ENCODE measurements at places on chromosomes 3 and 15. TPM values are rescaled to one million over a fixed set of nuclear protein-coding genes. Genes with fewer than 3 reads are reported as not detected.

- H3K27ac ChIP-seq = no peak overlapping the region
- H3K4me1 ChIP-seq = peaks cover 17% of the 10 kb centered on the region
- no peak overlapping the region for H3K4me3 ChIP-seq
- no peaks in the 10 kb centered on the region for H3K27me3 ChIP-seq
- DNase-seq = no peak
- H3K36me3 ChIP-seq = no peaks in the 10 kb centered on the region
Measured at GRCh38 chr3:42680271-42680670, 5.1 kb upstream of the KLHL40 start.

- H3K27me3 ChIP-seq = no peaks in the 10 kb centered on the region
- DNase-seq = no peak
- H3K4me1 ChIP-seq = no peaks in the 10 kb centered on the region
- peak overlapping the region; percentile 15 for H3K27ac ChIP-seq
- H3K36me3 ChIP-seq = no peaks in the 10 kb centered on the region
Measured at GRCh38 chr3:13078163-13078905, 5.1 kb upstream of the IQSEC1 start.

DNA sequence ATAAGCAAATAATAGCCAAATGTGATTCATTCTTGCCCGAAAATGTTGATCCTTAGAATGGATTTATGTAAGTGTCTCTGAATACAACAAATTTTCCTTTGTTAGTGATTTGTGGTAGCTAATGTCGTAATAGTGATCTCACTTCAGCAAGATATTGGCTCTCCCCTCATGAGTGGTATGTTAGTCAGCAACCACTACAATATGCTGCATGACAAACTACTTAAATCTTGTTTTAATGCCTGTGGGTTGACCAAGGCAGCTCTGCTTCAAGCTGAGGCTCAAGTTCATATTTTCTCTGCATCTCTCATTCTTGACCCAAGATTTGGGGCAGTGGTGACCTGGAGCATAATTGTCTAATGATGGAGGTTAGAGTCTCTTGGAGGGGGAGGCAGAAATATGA, 49.8 kb upstream of the GALNT15 start:
- H3K36me3 ChIP-seq = no peaks in the 10 kb centered on the region
- no peak overlapping the region for H3K27ac ChIP-seq
- no peaks in the 10 kb centered on the region for H3K4me1 ChIP-seq
- H3K27me3 ChIP-seq = no peaks in the 10 kb centered on the region
- DNase-seq = no peak
- H3K4me3 ChIP-seq = no peak overlapping the region

DNA sequence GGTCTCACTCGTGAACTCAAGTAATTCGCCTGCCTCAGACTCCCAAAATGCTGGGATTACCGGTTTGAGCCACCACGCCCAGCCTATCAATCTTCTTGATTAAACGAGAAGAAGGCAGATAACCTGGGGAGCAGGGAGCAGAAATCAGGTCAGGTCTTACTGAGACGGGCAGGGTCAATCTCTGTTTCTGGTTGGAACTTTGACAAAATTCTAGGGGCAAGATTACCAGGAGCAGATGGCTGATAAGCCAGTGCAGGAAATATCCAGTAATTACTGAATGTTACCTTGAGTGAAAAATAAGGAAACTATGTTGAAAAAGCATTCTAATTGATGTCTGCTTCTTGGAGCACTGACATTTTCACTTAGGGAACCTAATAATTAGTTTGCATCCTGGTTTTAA, 24.4 kb upstream of the GOLM2 start:
- no peaks in the 10 kb centered on the region for H3K4me1 ChIP-seq
- no peaks in the 10 kb centered on the region for H3K27me3 ChIP-seq
- H3K27ac ChIP-seq = no peak overlapping the region
- no peak overlapping the region for H3K4me3 ChIP-seq

DNA sequence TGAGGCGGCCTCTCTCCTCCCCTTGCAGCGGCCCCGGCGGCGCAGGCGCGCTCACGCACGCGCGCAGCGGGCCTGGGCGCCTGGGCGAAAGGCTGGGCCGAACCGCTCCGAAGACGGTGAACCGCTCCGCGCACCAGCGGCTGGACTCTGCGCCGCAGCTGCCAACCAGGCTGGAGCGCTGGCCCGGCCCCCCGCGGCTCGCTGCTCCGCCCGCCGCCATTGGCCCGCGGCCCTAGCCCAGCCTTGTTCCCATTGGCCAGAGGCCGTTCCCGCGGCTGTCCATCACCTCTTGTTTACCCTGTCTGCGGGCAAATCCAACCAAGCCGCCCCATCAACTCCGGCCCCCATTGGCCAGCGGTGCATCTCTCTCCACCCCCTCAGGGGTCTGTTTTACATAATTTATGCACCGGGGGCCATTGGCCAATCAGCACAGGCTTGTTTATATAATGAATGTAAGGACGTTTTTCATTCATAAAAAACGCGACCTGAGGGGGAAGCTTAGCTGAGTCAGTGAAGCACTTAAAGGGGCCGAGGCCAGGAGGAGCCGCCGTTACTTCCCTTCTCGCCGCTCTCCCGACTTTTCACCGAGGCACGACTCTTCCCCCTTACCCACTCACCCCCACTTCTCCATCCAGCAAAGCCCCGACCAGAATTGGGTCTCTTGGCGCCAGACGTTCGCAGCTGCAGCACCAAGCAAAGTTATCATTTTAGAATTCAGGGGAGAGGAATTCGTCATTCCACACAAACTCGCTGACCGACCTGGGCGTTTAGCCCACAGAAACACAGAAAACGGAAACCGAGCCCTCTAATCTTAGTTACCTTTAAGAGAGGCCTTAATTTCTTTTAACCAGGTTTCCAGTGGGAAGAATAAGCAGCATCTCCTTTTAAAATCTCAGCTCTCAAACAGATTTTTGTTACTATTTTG, at the start of gene ETV5:
TSS of gene ETV5 (minus strand) at position 149 of the 925 bp plus-strand sequence. CDS start 3,221 bp downstream, outside the sequence.
- H3K27ac ChIP-seq = peak within 1 kb of the TSS; percentile 90
- no peaks in the 10 kb centered on the region for H3K27me3 ChIP-seq
- peak; percentile 100 for DNase-seq
- H3K4me1 ChIP-seq = peaks cover 23% of the 10 kb centered on the region
- no peaks in the 10 kb centered on the region for H3K36me3 ChIP-seq
- H3K4me3 ChIP-seq = peak within 1 kb of the TSS; percentile 82

GRCh38 chr15:78390826-78391225, 47.2 kb upstream of the IREB2 start:
- DNase-seq = no peak
- no peak overlapping the region for H3K4me3 ChIP-seq
- H3K27ac ChIP-seq = no peak overlapping the region
- H3K27me3 ChIP-seq = no peaks in the 10 kb centered on the region
- H3K4me1 ChIP-seq = no peaks in the 10 kb centered on the region

- peaks cover 42% of the 10 kb centered on the region for H3K4me1 ChIP-seq
- no peak overlapping the region for H3K4me3 ChIP-seq
- DNase-seq = peak; percentile 63
- peak overlapping the region; percentile 95 for H3K27ac ChIP-seq
Measured at GRCh38 chr3:49279376-49279775, 2.3 kb upstream of the C3orf62 start.

SCN5A gene
- 102 TPM for total RNA-seq

DNA sequence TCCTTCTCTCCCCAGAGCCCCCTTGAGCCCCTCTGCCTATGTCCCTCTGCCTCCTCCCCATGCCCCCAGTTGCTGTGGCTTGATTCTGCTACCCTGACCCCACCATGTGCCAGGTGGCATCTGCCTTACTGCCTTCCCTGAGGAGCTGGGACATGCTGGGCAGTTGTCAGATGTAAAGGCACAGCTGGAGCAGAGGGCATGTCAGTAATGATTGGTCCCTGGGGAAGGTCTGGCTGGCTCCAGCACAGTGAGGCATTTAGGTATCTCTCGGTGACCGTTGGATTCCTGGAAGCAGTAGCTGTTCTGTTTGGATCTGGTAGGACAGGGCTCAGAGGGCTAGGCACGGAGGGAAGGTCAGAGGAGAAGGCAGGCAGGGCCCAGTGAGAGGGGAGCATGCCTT, 3.5 kb upstream of the PPCDC start:
- no peak overlapping the region for H3K4me3 ChIP-seq
- H3K27me3 ChIP-seq = no peaks in the 10 kb centered on the region
- H3K36me3 ChIP-seq = no peaks in the 10 kb centered on the region

DNA sequence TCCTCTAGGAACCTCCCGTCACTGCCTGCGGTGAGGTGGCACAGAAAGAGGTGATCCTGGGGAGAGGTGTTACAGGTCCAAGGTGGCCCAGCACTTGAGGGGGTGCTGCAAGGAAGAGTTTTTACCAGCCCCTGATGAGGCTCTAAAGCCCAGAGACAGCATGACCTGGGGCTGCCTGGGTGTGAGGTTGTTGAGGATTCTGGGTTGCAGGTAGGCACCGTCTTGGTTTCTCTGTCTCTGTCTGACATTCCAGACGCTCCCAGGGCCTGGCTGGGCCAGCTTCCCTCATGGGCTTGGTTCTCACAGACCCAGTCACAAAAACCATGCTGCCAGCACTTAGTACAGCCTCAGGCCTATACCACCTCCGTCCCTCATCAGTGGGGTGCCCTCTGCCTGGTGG, 31.1 kb downstream of the DNAJB8 start:
- DNase-seq = no peak
- H3K4me1 ChIP-seq = no peaks in the 10 kb centered on the region
- H3K4me3 ChIP-seq = no peak overlapping the region
- H3K27ac ChIP-seq = no peak overlapping the region
- no peaks in the 10 kb centered on the region for H3K36me3 ChIP-seq
- no peaks in the 10 kb centered on the region for H3K27me3 ChIP-seq

SLC12A8 gene
- total RNA-seq = 1.9 TPM

GRCh38 chr3:49024449-49024848, 2.5 kb downstream of the NDUFAF3 start:
- H3K4me3 ChIP-seq = no peak overlapping the region
- H3K27ac ChIP-seq = no peak overlapping the region
- no peak for DNase-seq
- no peaks in the 10 kb centered on the region for H3K27me3 ChIP-seq
- H3K36me3 ChIP-seq = peaks cover 41% of the 10 kb centered on the region

- no peaks in the 10 kb centered on the region for H3K27me3 ChIP-seq
- H3K27ac ChIP-seq = no peak overlapping the region
- H3K4me3 ChIP-seq = no peak overlapping the region
- no peaks in the 10 kb centered on the region for H3K36me3 ChIP-seq
Measured at GRCh38 chr15:26232691-26233090, 369.6 kb upstream of the ATP10A start.

- H3K27ac ChIP-seq = no peak overlapping the region
- H3K27me3 ChIP-seq = no peaks in the 10 kb centered on the region
- H3K36me3 ChIP-seq = no peaks in the 10 kb centered on the region
- no peak for DNase-seq
Measured at GRCh38 chr3:78937475-78937874, 830.3 kb downstream of the ROBO1 start.

GRCh38 chr3:128282380-128283196, 129.3 kb downstream of the EEFSEC start:
- H3K27me3 ChIP-seq = no peaks in the 10 kb centered on the region
- no peak overlapping the region for H3K4me3 ChIP-seq
- no peaks in the 10 kb centered on the region for H3K36me3 ChIP-seq
- peaks cover 37% of the 10 kb centered on the region for H3K4me1 ChIP-seq

KBTBD12 gene
- 1.5 TPM for total RNA-seq

DNA sequence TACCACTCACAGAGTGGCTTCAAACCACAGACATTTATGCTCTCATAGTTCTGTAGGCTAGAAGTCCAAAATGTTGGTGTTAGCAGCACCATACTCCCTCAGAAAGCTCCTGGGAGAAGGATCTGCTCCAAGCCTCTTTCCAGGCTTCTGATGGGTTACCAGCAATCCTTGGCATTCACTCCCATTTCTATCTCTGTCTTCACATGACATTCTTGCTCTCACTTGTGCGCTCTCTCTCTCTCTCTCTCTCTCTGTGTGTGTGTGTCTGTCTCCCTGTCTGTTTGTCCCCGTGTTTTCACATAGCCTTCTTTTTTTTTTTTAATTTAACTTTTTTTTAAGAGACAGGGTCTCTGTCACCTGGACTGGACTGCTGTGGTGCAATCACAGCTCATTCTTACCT, 26.3 kb downstream of the CDAN1 start:
- H3K36me3 ChIP-seq = no peaks in the 10 kb centered on the region
- H3K4me3 ChIP-seq = no peak overlapping the region
- H3K27ac ChIP-seq = no peak overlapping the region
- no peaks in the 10 kb centered on the region for H3K27me3 ChIP-seq
- DNase-seq = no peak

DNA sequence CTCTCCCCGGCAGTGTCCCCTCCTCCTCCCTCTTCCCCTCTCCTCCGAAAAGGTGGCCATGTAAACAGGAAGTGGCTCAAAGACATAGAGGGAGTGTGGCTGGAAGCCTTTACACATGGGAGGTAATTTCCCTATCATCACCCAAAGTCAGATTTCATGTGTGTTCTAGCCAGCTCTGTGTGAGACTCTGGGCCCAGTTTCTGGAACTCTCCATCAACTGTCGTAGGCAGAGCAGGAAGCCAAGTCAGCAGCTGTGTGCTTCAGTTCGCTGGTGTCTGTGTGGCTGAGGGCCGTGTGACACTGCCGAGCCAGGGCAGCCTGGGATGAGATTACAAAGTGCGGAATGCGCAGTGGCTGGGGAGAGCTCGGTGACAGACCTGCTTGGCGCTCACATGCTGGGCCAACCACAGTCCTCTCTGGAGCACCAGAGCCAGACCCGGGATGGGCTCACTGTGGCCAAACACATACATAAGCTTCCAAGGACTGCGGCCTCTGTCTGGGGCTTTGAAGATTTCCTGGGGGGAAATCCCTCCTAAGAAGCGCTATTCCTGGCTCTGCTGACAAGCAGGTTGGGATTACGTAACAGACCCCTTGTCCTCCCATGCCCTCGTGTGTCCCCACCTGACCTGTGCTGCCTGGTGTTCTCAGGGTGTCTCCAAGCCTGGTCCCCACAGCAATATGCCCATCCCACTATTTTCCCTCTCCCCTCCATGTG, 50.7 kb downstream of the UMPS start:
- no peaks in the 10 kb centered on the region for H3K27me3 ChIP-seq
- peaks cover 74% of the 10 kb centered on the region for H3K4me1 ChIP-seq

C3orf80 gene
- total RNA-seq = 0.28 TPM

DNA sequence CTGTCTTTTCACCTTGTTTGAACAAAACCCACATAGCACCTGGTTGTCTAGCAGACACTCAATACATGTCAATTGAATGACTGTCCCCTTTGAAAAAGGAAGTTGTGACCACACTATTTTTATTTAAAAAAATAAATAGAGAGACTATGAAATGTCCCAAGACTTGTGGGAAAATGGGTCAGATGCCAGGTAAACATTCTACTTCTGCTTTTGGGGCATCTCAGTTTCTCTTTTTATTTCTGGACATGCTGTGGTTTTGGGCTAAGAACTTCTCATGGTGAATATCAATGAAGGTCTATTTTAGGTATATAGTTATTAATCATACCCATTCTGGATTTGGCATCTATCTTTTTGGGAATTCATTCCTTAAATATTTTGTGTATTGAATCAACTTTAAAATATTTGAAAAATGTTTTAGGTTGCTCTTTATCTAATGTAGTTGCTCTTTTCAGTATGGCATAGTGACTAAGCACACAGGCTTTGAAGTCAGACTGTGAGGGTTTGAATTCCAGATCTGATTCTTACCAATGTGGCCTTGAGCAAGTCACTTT, 4.4 kb downstream of the TMEM45A start:
- H3K4me3 ChIP-seq = no peak overlapping the region
- DNase-seq = no peak

DNA sequence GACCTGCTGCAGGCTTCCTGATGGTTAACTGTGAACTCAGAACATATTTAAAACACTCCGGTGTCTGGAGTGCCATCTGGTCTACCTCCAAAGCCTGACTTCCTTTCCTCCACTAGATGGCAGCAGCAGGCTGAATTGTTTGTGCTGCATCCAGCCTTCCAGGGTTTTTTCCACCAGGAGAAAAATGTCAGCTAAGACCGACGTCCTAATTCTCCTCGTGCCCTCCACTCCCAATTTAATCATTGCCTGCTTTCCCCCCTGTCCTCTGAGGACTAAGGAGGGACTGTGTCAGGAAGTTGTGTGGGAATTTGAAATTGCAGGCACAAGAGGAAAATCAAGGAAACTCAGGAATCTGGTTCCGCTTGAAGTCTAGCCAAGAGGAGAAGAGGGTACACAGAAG, 165.2 kb upstream of the UMPS start:
- H3K27ac ChIP-seq = no peak overlapping the region
- H3K4me3 ChIP-seq = no peak overlapping the region
- DNase-seq = peak; percentile 81
- no peaks in the 10 kb centered on the region for H3K27me3 ChIP-seq
- H3K36me3 ChIP-seq = no peaks in the 10 kb centered on the region

All from right atrium auricular region (tissue), 2 donors.